ENCODE measurements at places on chromosomes 5 and 9.
A peak's percentile ranks its signal among the peaks of the same experiment; 100 is the strongest.

DNA sequence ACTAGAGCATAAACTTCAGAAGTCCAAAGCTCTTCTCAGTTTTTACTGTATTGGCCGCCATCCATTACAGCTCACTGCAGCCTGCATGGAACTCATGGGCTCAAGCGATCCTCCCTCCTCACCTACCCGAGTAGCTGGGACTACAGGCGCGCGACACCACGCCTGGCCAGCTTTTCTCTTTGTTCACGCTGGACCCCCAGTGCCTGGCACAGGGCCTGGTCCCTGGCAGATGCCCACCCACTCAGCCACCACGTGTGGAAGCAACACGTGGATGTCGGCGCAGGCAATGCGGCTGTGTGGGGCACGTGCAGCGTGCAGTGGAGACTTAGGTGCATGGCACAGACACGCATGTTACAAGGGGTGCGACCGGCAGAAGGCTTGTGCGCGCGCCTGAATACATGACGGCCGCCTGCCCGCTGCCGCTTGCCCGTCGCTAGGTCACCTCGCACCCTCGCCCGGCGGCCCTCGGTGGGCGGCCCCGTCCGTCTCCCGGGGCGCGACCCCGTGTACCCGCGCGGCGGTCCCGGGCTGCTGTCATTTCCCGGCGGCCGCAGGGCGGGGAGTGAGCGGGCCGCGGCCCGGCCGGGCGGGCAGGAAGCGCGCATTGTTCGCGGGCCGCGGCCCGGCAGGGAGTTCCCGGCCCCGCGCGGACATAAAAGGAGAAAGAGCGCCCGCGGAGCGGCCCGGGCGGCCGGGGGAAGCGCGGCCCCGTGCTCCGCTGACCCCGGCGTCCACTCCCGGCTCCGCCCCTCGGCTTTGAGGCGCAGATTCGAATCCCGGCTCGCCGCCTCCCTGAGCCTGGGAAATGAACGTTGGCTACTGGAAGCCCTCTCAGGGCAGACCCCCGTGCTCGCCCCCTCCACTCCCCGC is 24.1 kb upstream of the PTGS1 start:
- no peak for DNase-seq

DNA sequence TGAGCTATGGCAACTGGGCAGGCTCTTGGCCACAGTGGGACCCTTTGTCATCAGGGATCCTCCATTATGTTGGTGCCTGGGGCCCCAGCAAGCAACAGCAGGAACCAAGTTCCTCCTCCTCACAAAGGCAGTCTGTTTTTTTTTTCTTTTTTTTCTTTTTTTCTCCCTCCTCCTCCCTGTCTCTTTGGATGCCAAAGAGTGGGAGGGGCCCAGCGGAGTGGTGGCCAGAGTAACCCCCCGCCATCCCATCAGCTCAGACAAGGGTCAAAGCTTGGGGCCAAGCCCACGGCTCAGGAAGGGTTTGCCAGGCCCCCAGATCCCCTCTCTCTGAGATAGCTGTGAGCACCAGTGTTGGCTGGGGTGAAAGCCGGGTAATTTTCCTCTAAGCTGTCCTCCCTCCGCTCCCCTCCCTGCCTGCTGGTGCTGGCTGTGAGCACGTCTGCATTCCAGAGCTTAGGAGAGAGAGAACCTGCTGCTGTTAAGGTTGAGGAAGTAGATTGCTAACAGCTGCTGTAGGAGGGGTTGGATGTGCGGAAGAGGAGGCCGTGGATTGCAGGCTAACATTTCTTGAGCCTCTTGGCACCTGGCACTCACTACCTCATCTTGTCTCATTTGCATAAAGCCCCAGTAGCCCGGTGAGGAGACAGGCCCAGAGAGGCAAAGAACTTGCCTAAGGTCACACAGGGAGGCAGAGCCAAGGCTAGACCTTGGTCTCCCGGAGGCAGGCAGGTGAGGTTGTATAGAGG is 21.2 kb downstream of the GSN start:
- no peak for DNase-seq

DNA sequence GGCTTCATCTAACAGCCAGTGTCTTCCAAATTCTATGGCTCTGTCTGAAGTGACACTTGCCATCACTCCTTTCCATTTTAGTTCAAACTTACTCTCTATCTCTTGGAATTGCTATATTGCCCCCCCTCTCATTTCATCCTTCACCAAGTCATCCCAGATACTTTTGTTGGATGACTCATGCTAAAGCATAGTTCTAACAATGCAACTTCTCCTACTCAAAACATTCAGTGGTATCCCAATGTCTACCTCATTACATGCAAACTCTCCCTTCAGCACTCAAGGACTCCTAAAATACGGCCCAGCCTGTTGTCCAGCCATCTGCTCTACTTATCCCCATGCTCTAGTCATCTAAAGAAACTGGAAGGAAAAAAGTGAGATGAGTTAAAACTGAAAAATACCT is 171.6 kb downstream of the RASEF start:
- DNase-seq, result no peak

- DNase-seq, result no peak
Measured at GRCh38 chr5:168893283-168893682, 314.1 kb upstream of the PANK3 start.

- peak; percentile 5 for DNase-seq
Measured at GRCh38 chr5:135729321-135729786, 105.1 kb upstream of the SLC25A48 start.

- DNase-seq, result no peak
Measured at GRCh38 chr9:68522131-68522530, 18.6 kb downstream of the TMEM252 start.

Measured in fibroblast of mammary gland (primary cell).